ENCODE measurements at places on chromosomes 11 and 22. TPM values are rescaled to one million over a fixed set of nuclear protein-coding genes. Genes with fewer than 3 reads are reported as not detected.

GSTT2B gene
- 0.40 TPM for total RNA-seq

NPAT gene
- total RNA-seq, result 6.2 TPM

MTMR2 gene
- total RNA-seq, result 19.8 TPM

IGSF9B gene
- 1.8 TPM for total RNA-seq

IL17REL gene
- total RNA-seq, result 0.06 TPM

RABL2B gene
- total RNA-seq, result 18.2 TPM

LIN7C gene
- 5.9 TPM for total RNA-seq

MUC6 gene
- not detected for total RNA-seq

FADS3 gene
- 68.0 TPM for total RNA-seq

CYP2R1 gene
- 12.8 TPM for total RNA-seq

ACTN3 gene
- total RNA-seq, result not detected

LDLRAD3 gene
- 25.8 TPM for total RNA-seq

MS4A12 gene
- not detected for total RNA-seq

PHLDA2 gene
- total RNA-seq, result 118 TPM

FAM168A gene
- total RNA-seq, result 10.2 TPM

SLC22A6 gene
- not detected for total RNA-seq

THY1 gene
- 14.4 TPM for total RNA-seq

TBX10 gene
- not detected for total RNA-seq

ANO5 gene
- total RNA-seq, result 1.2 TPM

ZNF70 gene
- 1.2 TPM for total RNA-seq

ZNF280B gene
- total RNA-seq, result 1.5 TPM

PATE4 gene
- total RNA-seq, result not detected

MS4A18 gene
- not detected for total RNA-seq

EIF4G2 gene
- 598 TPM for total RNA-seq

UBQLN3 gene
- total RNA-seq, result not detected

PTPRCAP gene
- total RNA-seq, result not detected

STX5 gene
- total RNA-seq, result 25.0 TPM

OR5A1 gene
- not detected for total RNA-seq

GDPD4 gene
- total RNA-seq, result not detected

RTCB gene
- 72.9 TPM for total RNA-seq

UCP2 gene
- 74.7 TPM for total RNA-seq

HOATZ gene
- total RNA-seq, result not detected

LDHAL6A gene
- not detected for total RNA-seq
